ENCODE measurements at places on chromosomes 6 and 20.

DNA sequence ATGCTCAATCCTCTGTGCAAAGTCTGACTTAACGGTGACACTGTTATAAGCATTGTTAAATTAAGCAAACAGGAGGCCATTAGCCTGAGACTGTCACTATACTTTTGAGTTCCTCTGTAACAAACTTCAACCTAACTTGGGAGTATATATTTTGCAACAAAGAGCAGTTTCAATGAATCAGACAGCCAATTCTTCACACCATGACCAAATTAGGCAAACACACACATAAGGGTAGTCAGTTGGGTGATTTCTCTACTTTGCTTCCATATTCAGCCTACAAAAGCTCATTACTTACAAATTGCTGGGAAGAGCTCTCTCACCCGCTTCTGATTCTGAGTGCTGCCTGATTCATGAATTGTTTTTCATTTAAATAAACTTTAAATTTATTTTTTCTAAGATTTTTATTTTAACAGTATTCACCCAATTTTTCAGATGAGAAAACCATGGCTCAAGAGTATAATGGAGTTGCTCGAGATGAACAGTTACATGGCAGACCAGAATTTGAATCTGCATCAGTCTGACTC is 60.5 kb downstream of the HACE1 start:
- DNase-seq, result no peak

DNA sequence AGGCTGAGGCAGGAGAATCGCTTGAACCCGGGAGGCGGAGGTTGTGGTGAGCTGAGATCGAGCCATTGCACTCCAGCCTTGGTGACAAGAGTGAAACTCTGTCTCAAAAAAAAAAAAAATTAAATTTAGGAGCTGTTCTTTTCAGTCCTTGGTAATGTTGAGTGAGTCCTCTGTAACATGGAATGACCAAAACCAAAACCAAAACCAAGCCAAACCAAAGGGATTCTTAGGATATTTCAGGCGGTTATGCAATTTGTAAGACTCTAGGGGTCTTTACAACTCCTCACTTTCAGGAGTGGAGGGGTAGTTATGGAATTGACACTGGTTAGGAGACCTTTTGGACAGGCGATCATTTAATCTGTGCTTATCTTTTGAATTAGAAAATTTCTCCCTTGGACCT is 15.8 kb downstream of the TIAM2 start:
- no peak for DNase-seq

DNA sequence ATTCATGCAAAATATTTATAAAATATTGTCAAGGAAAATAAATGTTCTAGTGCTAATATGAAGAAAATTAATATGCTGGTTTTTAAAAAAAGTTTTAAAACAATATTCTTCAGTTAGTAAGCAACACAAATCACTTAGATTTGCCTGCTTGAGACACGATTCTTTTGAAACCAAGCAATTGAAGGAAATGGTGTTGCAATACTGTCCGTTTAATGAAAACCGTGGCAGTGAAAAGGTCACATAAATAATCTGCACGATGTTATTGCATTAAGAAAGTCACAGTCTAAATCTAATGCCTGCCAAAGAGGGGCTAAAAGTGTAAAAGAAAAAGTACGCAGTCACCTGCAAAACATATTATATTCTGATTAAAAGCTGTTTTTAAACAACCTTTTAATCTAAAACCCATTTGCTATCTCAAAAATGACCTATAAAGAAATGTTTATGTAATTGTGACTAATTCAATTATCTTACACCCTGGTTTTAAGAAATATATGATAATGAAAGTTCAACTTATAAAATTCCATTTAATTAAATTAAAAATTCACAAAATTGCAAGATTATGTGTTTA is 143.0 kb downstream of the GMDS start:
- no peak for DNase-seq

- DNase-seq, result no peak
Observed at GRCh38 chr6:89599727-89600126, 38.8 kb downstream of the LYRM2 start.

DNA sequence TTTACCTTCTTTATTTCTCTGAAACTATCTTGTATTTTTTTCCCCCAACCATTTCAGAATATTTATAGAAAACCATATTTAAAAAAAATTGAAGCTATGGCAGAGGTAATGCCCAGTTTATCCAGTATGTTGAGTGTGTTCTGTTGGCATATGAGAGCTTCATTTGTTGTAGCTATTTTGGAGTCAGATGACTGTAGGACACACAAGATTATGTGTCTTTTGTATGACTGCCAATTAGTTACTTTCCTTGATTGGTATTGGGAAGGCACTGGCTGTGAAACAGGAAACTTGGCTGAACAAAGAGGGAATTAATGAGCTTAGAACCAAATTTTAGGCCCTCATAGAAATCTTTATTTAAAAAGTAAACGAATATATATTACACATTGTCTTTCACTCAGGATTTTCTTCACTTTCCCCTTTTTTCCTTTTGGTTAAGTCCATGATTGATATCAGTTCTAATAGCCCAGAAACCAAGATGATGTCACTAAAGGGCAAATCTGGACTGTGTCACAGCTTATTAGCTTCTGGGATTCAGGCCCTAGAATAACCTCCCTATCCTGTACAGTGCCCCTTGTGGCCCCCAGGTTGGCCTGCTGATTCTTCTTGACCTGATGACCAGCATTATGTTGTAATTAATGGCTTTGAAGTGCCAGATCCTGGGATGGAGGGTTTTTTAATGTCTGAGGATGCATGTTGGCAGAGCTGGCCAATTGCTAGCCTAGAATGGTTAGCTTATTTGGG is 10.1 kb downstream of the CDC5L start:
- no peak for DNase-seq

DNA sequence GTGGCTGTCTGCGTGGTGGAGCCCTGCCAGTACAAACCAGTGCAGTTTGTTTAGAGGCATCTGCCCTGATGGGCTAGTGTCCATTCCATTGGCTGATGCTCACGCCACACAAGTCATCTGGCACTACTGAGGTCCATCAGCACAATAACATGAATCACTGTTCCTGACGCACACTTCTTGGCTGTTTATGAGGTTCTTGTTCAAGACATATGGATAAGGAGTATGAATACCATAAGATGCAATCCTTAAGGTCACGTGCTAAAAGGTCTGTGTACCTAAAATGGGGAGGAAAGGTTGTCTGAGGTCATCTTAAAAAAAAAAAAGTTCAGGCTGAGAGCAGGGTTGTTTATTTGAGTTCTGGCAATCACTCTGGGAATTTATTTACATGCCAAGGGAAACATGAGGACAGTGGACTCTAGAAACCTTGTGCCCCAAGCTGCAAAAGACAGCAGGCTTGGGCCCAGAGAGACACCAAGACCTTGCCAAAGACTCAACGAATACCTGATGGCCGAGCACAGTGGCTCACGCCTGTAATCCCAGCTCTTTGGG is 54.1 kb upstream of the SHLD1 start:
- no peak for DNase-seq

DNA sequence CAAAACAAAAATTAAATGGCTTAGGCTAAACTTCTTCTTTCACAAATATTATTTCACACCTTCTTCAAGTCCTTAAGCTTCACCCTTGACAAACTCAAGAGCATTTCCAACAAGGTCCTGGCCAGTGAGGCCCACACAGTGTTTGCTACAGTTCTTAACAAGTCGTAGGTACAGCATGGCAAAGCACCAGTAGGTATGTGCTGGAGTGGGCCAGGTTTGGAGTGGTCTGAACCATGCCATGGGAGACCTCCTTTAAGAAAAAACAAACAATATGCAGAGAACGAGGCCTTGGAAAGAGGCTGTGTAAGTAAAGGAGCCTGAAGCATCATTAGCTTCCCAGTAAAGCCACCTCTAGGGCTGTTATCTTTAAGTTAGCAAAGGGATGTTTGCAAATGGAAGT is 154.3 kb upstream of the SNX9 start:
- DNase-seq, result no peak

DNA sequence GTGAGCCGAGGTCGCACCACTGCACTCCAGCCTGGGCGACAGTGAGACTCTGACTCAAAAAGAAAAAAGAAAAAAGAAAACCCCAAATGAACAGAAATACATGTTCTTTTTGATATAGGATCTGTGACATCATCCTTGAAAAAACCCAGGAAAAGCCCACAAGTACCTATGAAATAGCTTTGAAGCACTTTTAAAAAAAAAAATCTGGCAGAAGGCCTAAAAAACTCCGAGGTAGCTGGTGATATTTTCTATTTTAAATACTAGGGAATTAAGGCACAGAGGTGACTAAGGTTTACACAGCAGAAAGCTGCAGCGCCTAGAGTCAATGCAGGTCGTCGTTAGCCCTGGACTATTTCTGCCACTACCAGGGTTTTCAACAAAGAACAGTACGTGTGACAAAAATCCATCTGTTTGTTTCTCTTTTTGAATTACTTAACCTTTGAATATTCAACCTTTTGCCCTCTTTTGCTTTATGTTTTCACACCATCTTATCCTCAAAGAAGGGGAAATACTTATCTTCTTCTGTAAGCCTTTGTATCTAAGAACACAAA is 39.4 kb upstream of the EEF1A1 start:
- DNase-seq, result no peak

DNA sequence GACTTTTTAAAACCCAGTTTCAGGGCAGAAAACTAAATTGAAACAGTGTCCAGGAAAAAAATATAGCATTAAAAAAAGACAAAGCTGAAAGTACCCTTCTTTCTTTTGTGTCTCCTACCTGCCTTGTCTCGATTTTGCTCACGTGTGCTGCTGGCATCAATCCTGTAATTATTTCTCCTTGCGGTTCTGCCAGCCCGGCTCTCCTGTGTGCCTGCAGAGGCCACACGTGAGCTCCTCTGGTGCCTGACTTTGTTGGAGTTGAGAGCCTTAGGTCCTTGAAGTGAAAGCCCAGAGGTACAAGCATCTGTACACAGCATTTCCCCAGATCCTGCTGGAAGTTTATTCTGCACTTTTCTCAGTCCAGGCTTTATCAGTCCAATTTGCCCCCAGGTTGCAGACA is 36.5 kb downstream of the GHRH start:
- DNase-seq, result no peak

DNA sequence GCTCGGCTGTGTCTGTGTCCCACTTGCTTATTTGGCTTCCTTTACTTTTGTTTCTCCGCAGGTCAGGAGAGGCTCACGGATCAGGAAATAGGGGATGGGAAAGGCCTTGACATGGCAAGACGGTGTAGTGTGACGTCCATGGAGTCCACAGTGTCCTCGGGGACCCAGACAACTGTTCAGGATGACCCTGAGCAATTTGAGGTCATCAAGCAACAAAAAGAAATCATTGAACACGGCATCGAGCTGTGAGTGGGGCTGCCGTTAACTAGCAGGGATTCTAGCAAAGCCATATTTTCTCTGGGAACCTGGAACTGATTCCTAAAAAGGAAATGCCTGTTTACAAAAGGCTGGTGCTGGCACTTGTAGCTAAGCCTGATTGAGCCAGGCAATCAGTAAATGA is 54.4 kb downstream of the ARFGEF2 start:
- DNase-seq, result no peak

DNA sequence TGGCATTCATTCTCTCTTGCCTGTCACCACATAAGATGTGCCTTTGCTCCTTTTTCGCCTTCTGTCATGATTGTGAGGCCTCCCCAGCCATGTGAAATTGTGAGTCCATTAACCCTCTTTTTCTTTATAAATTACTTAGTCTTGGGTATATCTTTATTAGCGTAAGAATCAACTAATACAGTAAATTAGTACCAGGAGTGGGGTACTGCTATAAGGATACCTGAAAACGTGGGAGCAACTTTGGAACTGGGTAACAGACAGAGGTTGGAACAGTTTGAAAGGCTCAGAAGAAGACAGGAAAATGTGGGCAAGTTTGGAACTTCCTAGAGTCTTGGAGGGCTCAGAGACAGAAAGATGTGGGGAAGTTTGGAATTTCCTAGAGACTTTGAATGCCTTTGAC is 46.6 kb downstream of the RNF182 start:
- no peak for DNase-seq

DNA sequence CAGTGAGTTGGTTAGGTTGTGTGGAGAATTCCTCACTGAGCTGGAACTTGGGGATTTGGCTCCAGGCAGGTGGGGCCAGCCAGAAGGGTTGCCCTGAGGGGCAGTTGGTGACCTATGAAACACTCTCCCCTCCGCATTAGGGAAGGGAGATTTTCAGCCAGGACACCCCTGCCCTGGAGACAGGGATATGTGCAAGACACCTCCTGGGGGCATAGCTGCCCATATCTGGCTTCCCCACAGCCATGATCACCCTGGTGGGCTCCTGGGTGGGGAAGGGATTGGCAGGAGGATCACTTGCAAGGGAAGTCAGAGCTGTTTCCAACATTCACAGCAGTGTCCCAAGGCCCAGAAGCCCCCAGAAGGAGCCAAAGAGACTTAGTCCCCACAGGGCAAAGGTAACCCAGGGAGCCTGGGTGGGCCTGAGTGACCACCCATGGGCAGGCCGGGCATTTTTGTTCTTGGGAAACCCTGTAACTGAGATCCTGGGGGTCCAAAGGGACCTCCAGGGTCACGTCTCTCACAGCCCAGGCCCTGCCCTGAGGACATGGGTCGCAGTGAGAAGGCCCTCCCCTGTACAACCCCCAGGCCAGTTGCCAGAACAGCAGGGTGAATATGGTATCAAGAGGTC is 145.8 kb downstream of the MRPL14 start:
- DNase-seq, result no peak

DNA sequence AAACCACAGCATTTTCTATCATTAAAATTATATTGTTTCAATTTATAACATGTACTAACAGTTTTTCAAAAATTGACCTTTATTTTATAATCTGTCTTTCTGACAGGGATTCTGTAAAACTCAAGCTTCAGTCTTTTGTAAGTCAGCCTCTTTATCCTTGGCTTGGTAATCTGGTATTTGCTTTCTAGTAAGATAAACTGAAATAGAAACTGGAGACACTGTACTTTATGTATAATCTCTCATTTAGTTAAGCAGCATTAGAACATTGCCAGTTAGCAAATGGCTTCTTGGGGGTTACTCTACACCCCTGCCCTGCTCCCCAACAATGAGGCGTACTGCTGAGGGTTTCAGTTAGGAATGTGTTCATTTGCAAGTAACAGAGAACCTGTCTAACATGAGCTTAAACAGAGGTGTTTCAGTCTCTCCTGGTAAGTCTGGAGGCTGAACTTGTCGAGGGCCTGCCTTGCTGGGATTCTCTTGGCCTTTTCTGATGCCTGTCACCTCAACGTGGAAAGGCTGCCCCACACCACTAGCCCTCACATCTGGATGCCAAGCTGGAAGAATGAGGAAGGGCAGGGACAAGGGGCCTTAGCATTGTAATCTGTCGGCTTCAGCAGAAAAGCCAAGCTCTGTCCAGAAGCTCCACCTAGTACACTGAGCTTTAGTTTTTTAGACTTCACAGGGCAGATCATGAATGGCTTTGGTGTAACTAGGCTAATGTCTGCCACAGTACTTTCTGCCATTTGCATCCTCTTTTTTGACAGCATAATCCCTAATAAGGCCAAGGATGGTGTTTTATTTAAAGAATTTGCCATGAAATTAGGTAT is 34.8 kb downstream of the SH3BGRL2 start:
- DNase-seq, result no peak

GRCh38 chr6:834190-834589 is 141.3 kb upstream of the EXOC2 start:
- DNase-seq, result no peak

GRCh38 chr6:159359581-159360297 is 190.5 kb downstream of the FNDC1 start:
- DNase-seq, result no peak

- DNase-seq, result no peak
Observed at GRCh38 chr6:107627969-107628368, 138.1 kb downstream of the SOBP start.

All from SK-N-MC (cell line).